Stimulated activated CD4-positive, alpha-beta T cell treated with anti-CD3 and anti-CD28 coated beads, Interleukin-12 subunit alpha, Interleukin-12 subunit beta, amount 100 ng/mL, for 4 hours (primary cell): ENCODE measurements at places on chromosomes 7 and 10.

GRCh38 chr7:103009466-103010185, 65.0 kb downstream of the FBXL13 start:
- no peak for DNase-seq

DNA sequence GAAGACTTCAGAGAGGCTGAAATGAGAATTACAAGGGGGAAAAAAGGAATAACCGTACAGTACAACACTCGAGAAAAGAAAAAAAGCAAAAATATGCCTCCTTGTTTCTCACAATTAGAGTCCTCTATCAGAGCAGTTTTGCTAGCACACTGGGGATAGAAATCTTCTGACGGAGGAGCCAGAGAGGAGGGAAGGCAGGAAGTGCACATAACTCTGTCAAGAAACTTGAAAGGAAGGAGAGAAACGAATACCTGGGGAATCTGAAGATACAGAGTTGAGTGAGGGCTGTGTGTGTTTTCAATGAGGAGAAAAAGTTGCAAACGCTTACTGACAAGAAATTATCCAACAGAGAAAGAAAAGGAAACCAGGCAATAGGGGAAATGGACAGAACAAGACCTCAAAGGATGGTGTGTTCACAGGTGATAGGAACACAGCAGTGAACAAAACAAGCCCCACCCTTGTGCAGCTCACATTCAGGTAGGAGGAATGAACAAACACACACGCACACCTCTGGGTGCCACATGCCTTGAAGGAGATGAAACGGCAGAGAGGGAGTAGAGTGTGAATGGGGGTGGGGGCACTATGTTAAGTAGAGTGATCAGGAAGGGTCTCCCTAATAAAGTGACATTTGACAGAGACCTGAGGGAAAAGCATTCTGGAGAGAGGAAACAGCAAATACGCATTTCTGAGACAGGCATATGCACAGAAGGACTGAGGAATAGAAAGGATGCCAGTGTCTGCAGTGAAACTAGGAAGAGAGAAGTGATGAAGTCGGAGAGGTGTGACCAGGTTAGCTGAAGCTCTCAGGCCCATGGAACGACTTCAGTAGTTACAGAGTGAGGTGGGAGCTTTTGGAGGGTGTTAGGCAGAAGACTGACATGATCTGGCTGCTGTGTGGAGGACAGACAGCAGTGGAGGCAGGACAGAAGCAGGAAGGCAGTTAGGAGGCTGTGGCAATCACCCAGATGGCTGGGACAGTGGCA, 46.7 kb upstream of the SPOCK2 start:
- DNase-seq, result no peak

DNA sequence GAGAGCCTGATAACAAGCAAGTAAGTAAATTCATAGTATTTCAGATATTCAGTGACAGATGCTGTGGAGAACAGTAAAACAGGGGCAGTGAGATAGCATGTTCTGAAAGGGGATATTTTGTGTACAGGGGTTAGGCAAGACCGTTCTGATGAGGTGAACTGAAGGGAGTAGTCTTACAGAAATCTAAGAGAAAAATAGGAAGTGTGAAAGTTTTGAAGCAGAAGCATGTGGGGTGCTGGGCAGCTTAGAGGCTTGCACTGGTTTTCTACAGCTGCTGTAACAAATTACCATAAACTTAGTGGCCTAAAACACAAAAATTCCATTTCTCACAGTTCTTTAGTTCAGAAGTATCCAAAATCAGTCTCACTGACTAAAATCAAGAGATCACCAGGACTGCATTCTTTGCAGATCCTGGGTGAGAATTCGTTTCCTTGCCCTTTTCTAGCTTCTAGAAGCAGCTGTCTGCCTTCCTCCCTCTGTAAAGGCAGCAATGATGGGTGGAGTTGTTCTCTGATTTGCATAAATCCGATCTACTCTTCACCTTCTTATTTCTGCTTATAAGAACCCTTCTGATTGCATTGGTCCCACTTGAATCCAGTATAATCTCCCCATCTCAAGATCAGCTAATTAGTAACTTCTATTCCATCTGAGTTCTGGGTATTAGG, 7.5 kb upstream of the KLF14 start:
- DNase-seq, result no peak

GRCh38 chr7:106329971-106330733, 45.4 kb upstream of the NAMPT start:
- DNase-seq, result no peak

- no peak for DNase-seq
Observed at GRCh38 chr10:103917302-103918052, 507 bp downstream of the STN1 start.

DNA sequence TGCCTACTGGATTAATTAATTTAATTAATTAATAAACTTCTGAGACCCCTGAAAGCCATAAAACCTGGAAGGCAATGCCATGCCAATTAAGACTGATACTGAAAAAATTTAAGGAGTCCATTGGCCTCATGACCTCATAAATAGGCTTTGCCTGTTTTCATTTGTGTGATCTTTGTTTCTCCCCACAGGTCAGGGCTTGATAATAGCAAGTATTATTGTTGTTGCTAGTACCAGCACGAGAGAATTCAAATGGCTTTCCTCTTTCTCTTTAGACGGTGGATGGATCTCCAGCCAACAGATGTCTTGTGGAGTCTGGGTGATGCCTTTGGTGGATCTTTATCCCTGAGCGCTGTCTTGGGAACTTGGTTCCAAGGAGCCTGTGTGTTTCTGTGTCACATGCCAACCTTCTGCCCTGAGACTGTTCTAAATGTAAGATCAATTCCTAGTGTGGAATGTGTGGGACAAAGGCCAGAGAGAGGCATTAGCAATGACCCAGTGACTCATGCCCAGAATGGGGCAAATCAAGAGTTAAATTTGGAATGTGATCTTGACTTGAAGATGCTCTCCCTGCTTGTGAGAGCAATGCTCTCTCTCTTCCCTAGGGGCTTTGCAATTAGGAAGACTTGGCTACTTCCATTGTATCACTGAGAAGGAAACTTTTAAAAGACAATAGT, 17.7 kb downstream of the ACSM6 start:
- DNase-seq, result no peak

GRCh38 chr7:85102813-85103350, 84.0 kb downstream of the SEMA3D start:
- no peak for DNase-seq

DNA sequence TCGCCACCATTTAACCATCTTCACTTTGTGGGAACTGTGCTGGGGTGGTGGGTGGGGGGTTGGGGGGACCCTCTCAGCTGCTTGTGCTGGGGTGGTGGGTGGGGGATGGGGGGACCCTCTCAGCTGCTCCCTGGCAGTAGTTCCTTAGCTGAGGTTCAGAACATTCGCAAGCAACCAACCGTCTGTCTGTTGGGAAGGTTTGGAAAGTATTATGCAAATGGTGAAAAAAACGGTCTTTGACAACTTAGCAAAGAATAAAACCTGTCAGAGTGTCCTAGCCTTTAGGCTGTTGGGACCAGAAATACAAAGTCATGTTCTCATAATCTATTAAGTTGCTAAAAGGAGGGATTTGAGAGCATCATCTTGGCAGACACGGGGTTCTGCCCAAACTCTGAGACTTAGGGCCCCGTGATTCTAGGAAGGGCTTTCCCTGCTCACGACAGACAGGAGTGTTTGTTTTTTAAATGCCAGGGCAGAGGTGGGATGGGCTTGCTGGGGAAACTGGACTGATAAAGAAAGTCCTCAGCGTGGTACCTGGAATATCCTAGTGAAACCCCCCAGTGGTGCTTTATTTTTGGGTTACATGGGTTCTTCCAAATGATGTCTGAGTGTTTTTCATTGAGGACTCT, 14.1 kb upstream of the SRGN start:
- no peak for DNase-seq

DNA sequence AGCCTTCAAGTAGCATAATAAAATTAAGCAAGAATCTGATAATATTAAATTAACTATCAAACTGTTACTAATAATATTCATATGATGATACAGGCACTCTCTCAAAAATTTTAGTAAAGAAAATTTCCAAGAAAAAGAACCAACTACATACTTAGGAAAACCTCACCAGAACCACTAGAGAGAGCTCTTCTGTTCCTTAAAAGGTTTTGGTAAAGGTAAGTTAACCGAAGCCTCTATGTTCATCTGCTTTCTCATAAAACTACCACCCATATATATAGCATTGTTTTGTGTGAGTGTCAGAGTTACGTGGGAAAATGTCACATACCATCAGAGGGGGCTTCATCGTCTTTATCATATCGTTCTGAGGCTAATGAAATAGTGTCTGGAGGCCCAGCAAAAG, 20.7 kb downstream of the SKAP2 start:
- DNase-seq, result no peak

GRCh38 chr7:120274899-120275298, 1.9 kb downstream of the KCND2 start:
- DNase-seq, result no peak

DNA sequence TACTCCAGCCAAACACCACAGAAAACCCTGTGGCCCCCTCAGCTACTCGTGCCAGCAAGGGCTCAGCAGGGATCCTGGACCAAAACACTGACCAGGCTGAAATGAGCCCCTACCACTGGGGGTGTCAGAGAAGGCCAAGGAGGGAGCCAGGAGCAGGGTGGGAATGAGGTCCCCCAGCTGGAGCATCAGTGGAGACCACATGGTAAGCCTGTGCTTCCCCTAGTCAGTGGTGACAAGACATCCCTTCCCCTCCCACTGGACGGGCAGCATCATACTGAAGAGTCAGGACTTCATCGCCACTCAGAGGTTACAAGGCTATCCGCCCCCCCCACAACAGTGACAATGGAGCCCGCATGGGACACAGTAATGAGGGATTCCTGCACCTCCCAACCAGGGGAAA, 99.6 kb downstream of the LHPP start:
- DNase-seq, result no peak

GRCh38 chr10:74223755-74224529, 72.9 kb downstream of the ADK start:
- DNase-seq, result no peak

- no peak for DNase-seq
Observed at GRCh38 chr10:48714088-48714487, 29.4 kb downstream of the WDFY4 start.

GRCh38 chr7:38671911-38672905, 41.0 kb upstream of the AMPH start:
- no peak for DNase-seq

GRCh38 chr10:106053061-106053460, 1111.4 kb downstream of the SORCS1 start:
- DNase-seq, result no peak

DNA sequence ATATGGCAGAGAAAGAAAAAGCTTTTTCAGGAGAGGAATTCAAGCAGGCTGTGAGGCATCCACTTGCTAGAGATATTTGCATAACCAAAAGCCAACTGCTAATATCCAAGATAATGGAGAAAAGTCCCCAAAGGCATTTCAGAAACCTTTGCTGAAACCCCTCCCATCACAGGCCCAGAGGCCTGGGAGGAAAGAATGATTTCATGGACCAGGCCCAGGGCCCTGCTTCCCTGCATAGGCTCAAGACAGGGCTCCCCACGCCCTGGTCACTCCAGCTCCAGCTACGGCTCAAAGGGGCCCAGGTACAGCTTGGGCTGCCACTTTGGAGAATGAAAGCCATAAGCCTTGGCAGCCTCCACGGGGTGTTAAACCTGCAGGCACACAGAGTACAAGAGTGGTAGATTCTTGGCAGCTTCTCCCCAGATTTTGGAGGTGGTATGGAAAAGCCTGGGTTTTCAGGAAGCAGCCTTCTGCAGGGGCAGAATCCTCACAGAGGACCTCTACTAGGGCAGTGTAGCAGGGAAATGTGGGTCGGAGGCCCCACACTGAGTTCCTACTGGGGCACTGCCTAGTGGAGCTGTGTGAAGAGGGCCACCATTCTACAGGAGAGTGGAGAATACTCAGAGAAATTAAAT, 5.6 kb upstream of the RSU1 start:
- DNase-seq, result no peak

- no peak for DNase-seq
Observed at GRCh38 chr10:113139699-113140098, 189.7 kb downstream of the TCF7L2 start.

- DNase-seq, result no peak
Observed at GRCh38 chr10:14374745-14375445, 44.2 kb upstream of the FRMD4A start.

DNA sequence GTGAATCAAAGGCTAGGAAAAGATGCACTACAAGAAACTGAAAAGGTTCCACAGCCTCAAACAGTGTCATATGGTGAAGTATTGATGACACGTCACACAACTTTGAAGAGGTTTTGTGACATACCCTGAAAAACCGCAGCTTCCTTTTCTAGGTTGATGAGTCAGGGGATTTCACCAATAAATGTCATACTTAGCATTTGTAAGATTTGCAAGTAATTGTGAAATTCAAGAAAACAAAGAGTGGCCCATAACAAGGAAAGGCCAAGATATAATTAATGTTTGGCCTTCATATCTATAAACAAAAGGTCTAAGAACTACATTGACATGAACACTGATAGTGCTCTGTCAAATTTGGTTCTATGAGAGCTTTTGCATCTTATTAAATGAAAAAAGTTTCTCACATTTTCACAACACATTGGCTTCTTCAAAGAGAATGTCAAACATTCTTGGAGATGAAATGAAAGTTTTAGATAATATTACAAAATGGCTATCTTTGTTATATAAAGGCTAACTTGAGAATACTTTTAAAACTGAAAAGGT, 62.0 kb upstream of the NAMPT start:
- no peak for DNase-seq

- DNase-seq, result no peak
Observed at GRCh38 chr10:93826355-93826754, 67.4 kb upstream of the SLC35G1 start.

GRCh38 chr7:46360811-46361210, 439.7 kb upstream of the IGFBP3 start:
- DNase-seq, result no peak

DNA sequence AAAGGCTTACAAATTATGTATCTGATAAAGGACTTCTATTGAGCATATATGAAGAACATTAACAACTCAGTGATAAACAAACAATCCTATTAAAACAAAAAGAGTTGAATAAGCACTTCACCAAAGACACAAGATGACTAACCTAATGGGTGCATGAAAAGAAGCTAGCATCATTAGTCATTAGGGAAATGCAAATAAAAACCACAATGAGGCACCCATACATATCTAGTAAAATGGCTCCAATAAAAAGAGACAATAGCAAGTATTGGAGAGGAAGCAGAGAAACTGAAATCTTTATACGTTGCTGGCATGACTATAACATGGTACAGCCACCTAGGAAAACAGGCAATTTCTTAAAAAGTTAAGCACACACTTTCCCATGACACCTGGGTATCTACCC, 77.6 kb upstream of the ZMIZ1 start:
- no peak for DNase-seq

GRCh38 chr10:100265821-100266485, 1.5 kb downstream of the CWF19L1 start:
- no peak for DNase-seq
